ENCODE measurements at places on chromosomes 13 and 19.

GRCh38 chr19:58086825-58087710, 11.0 kb downstream of the ZSCAN18 start:
- no peak for DNase-seq

DNA sequence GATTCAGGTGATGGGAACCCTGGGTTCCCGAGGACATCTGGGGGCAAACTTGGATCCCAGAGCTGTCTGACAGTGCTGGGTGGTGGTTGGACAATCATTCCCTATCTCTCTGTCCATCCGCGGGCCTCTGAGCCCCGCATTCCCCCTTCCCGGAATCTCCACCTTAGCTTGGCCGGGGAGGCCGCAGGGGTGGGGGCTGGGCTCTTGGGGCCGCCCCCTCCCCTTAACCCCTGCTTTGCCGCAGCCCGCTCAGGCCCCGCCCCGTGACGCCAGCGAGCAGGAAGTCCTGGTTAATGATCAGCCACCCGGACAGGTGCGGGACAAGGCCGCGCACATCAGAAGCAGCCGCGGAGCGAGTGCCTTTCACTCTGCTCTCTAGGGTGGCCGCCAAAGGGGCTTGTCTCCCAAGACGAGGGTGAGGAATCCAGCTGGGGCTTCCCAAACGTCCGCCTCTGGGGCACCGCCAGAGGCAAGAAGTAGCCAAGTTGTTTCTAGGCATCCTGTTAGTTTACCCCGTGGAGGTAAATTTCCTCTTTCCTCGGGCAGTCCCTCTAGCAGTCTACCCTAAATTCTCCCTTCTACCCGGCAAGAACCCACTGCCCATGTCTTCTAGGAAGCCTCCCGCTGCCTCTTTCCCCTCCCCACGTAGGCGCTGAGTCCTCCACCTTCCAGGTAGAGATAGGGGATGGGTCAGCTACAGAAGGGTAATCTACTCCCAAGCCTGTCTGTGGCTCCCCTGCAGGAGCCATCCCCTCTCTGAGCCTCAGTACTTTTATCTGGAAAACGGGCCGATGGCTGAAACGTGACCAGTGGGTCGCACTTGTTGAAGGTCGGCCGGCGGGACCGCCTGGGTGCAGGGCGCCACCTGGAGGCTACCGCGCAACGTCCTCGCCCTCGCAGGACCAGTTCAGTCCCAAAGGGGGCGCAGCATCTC, 3.0 kb downstream of the IRF2BP1 start:
- DNase-seq = peak; percentile 83

GRCh38 chr19:21835429-21835809, 563 bp downstream of the ZNF43 start:
- DNase-seq = no peak

DNA sequence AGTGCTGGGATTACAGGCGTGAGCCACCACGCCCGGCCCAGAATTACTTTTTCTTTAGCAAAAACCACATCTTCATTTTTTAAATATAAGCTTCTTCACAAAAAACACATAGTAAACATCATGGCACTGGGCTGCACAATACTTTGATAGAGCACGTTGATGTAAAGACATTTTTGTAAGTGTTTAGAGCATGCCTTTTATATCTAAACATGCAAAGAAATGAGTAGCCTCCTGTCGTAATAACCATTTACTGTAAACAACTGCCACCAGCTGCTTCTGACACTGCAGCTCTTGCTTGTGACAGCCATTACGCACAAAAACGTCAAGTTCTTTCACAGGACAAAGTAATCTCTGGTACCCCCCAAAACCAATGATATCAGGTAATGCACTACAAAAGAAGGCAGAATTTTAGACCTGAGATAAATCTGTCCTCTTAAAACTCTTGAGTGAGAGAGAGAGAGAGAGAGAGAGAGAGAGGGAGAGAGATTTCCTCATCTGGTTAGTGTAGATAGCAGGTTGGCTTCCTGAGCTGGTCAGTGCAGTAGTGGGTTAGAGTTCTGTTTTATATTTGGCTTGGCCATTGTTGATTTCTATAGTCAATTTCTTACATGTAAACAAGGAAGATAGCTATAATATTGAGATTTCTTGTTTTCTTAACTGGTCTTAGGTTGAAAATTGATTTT, 6.7 kb upstream of the ZNF548 start:
- no peak for DNase-seq

- DNase-seq = no peak
Observed at GRCh38 chr13:41054212-41054877, 7.0 kb upstream of the WBP4 start.

DNA sequence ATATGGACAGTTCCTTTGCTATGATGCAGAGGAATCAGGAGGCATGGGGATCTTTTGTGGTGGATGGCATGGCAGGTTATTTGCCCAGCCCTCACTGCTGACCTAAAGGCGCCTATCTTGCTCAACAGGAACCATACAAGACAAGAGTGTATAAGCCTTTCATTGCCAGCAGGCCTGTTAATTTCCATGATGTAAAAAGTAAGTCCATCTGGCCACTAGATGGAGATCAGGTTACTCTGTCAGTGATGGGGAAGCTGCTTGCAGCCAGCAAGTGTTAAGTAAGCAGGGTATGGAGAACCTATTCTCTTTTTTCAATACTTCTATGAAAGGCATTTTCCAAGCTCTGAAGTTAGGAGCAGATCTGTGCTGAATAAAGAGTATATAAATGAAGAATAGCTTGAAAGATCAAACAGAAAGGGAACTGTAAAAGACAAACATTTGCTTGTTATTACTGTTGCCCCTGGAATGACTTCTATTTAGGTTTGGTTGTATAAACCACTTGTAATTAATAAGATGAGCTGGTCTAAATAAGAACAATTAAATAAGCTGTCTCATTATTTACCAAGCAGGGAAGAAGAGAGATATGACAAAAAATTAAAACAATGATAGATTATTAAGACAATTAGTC, 210.9 kb downstream of the RGCC start:
- peak; percentile 66 for DNase-seq

DNA sequence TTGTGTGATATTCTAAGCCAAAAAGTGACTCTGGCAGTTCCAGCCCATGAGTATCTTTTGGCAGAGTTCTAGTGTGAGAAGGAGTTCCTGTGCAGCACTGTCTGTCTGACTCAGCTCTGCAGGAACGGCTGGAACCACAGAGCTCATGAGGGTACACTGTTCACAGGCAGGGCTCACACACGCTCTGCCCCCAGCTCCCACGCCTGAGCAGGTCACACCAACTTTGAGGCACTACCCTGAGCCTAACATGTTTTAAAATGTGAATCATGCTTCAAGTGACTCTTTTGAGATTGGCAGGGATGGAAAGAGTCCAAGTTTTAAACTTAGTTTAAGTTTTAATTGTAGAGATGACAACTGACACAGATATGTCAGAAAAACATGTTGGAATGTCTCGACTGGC, 1203.3 kb downstream of the UQCRFS1 start:
- no peak for DNase-seq
